ENCODE measurements at places on chromosomes 11 and 22.
A peak's percentile ranks its signal among the peaks of the same experiment; 100 is the strongest.

DNA sequence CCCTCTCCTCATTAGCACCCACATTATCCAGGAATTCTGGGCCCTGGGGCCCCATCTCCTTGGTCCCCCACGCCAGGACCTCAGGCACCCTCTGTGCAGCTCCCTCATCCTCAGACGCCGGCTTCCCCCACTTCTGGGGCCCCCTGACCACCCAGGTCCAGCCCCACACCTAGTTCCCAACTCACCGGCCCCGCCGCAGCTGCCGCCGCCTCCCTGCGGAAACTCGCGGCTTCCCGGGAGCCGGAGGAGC, at the start of gene PCSK7:
PCSK7 (minus strand) TSS at position 232 of the 250 bp plus-strand sequence. CDS start 2,229 bp downstream, outside the sequence.
- DNase-seq: no peak

DNA sequence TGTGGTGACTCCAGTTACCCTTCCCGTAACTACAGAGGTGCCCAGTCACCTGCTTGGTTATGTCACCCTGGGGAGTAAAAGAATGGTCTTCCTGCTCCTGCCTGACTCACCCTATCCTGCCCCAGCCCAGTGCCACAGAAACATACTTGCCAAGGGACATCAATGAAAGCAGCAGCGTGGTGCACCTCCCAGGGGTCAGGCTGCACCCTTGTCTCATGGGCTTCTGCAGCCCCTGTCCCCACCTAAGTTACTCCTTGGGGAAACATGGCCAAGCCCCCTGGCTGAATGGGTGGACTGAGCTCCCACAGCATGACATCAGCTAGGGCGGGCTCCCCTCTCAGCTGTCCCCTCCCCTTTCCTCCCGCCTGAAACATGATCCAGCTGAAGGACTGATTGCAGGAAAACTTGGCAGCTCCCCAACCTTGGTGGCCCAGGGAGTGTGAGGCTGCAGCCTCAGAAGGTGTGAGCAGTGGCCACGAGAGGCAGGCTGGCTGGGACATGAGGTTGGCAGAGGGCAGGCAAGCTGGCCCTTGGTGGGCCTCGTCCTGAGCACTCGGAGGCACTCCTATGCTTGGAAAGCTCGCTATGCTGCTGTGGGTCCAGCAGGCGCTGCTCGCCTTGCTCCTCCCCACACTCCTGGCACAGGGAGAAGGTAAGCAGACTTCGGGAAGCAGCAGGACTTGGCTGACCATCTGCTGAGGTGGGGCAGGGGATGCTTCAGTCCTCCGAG, at the start of gene HTR3A:
HTR3A (plus strand) TSS at position 368 of the 730 bp plus-strand sequence; CDS start at position 586, 218 bp downstream.
- DNase-seq: no peak

DNA sequence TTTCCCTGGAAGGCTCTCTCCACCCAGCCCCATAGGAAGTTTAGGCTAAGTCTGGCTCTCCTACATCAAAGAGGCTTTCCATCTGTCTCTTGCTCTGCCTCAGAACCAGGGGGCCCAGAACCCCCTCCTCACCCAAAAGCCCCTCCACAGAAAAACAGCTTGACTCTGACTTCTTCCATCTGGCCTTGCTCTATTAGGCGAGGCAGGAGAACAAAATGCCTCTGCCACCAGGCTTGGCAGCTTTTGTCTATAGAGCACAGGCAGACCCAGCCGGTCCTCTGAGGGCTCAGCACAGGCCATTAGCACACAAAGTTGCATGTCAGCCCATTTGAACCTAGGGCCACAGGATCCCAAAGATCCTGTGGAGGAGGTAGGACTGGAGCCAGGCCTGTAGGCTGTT, 75.7 kb upstream of the SUSD2 start:
- no peak for DNase-seq

- DNase-seq: no peak
Observed at GRCh38 chr11:123381817-123382554, 48.1 kb upstream of the GRAMD1B start.

- peak; percentile 26 for DNase-seq
Observed at GRCh38 chr22:38316364-38317121, 690 bp downstream of the CSNK1E start.

DNA sequence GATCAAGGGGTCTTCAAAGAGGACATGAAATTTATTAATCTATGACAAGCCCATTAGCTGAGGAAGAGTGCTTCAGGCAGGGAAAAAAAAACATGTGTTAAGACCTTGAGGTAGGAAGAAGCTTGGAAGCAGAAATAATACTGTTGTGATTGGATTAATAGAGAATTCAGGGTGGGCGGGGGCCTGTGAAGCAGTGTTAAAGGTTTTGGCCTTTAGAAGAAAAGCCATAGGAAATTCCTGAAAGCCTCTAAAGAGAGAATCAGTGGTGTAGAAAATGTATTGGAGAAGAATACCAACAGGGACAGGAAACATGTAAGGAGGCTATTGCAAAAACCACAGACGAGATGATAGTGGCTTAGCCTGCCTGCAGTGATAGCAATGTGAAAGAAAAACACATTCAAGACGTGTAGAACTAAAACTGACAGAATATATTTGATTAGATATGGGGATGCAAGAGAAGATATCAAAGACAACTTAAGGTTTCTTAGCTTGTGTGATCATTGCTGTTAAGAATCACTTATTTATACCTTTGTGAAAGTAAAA, 404.4 kb upstream of the ANO3 start:
- no peak for DNase-seq

DNA sequence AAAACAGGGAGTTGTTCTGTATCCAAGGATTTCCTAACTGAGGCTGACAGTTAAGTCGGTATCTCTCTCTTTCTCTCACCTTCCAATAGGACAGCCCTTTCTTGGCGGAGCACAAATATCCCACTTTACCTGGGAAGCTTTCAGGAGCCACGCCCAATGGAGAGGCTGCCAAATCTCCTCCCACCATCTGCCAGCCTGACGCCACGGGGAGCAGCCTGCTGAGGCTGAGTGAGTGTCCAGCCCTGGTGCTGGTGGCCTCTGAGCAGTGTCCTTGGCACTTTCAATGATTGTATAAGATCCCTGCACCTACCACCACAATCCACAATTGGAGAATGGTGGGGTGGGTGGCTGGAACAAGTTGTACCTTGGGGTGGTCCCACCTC, 33.7 kb downstream of the CYB5R2 start:
- DNase-seq: no peak

- DNase-seq: no peak
Observed at GRCh38 chr11:2991452-2992233, 486 bp downstream of the NAP1L4 start.

DNA sequence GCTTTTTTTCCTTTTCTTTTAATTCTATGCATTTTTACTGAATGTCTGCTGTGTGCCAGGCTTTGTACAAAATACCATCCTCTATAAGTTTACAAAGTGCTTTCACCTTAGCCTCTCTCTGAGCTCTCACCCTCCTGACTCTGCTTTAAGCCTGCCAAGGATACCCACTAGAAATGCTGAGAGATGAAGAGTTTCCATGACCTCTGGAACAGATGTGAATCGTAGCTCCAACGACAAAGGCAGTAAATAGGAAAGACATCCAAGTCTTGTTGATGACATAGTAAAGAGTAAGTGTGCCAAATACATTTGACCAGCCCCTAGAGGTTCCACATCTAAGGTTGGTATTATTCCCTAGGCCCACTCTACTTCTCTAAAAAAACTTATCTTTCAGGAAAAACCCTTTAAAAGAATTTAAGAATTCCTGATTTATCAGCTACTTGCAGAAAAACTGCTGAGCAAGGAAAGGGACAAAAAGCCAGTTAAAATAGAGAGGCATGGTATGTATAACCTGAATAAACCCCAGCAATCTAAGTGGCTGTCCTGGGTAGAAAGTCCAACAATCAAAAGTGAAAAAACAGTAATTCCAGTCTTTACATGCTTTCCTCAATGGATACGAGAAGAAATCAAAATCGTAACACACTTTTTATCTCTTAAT, 45.4 kb downstream of the GAB2 start:
- DNase-seq: no peak

- DNase-seq: no peak
Observed at GRCh38 chr22:44271732-44272400, 40.9 kb downstream of the SHISAL1 start.
